ENCODE measurements at places on chromosomes 4 and X. TPM values are rescaled to one million over a fixed set of nuclear protein-coding genes. Genes with fewer than 3 reads are reported as not detected.
A peak's percentile ranks its signal among the peaks of the same experiment; 100 is the strongest.

DNA sequence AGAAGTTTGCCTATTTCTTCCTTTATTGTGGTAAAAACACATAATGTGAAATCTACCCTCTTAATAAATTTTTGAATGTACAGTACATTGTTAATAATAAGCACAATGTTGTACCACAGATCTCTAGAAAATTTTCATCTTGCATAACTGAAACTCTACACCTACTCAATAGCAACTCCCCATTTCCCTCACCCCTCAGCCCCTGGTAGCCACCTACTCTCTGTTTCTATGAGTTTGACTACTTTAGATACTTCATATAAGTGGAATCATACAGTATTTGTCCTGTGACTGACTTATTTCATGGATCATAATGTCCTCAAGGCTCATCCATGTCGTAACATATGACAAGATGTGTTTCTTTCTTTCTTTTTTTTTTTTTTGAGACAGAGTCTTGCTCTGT is 446.4 kb downstream of the RPA4 start:
- DNase-seq, result no peak

GRCh38 chr4:84456157-84456556 is 42.9 kb downstream of the NKX6-1 start:
- no peak for DNase-seq

GRCh38 chrX:15946783-15947580 is 92.4 kb upstream of the AP1S2 start:
- DNase-seq, result peak; percentile 90

DNA sequence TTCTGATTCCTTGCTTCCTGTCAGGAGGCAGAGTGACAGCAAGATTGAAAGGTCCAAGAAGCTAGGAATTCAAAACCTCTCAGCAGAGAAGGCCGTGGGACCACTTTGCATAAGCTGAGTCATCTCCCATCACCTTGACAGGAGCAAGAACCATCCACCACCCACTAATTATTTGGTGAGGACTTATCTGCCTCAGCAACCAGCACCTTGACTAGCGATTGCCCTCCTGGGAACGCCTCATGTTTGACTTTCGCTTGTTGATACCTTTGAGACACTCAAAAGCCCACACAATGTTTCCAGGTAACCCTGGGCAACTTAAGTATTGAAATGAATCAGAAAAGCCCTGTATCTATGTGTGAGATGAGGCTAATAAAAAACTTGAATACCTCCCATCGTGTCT is 233.5 kb upstream of the GYPA start:
- no peak for DNase-seq

DNA sequence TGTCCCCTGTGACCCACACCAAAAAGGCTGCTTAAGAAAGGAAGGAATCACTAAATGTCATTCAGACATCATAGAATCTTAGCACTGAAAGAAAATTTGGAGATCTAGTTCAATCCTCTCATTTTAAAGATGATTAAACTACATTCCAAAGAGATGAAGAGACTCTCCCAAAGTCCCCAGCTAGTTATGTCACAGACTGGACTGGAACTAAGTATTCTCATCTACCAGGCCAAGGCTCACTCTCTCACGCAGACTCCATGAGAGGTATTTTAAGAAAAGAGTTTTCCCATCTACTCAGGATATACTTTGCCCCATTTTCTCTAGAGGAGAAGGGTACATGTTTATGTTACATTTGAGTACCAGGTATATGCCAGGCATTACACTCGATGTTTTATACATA is 6.9 kb downstream of the FABP2 start:
- peak; percentile 62 for DNase-seq

GRCh38 chr4:101857176-101857575 is 66.6 kb downstream of the BANK1 start:
- DNase-seq, result no peak

DNA sequence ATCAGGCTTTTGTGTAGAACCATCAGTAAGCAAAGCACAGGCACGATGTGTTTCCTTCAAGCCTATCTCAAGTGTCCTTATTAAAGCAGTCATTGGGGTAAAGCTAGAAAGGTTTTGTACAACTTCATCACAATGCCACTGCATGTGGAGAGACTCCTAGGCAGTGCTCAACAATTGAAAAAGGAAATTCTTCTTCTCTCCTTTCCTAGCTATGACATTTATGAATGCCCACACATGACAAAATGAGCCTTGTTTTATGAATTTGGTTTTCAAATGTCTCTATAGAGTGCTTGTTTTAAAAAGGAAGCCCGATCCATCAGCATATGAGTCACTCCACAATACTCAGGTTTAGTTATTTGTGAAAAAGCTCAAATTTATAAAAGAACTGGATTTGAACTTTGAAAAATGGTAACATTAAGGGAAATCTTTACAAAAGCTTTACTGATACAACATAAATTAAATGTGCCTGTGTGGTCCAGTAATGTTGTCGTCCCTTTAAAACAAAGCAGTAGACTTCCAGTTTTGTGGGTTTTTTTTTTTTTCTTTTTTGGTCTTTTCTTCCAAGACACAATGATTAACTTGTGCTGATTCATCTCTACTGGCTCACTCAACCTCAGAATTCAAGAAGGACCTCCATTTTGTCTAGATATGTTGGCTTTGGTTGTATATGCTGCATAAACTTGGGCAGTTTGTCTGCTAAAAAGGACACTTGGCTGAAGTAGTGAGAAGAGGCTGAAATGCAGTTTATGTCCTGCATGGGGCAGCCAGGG is 273.8 kb downstream of the GASK1B start:
- DNase-seq, result no peak

DTHD1 gene
- total RNA-seq, result not detected

TMEM154 gene
- 17.2 TPM for total RNA-seq

PDGFC gene
- 64.4 TPM for total RNA-seq

TMEM184C gene
- 36.5 TPM for total RNA-seq

GCNA gene
- 2.2 TPM for total RNA-seq

Measured in GM23248 (cell line).